Spleen (tissue), 13 donors: ENCODE measurements at places on chromosomes 12 and 14. TPM values are rescaled to one million over a fixed set of nuclear protein-coding genes. Genes with fewer than 3 reads are reported as not detected.

- DNase-seq = peak; percentile 95
Observed at GRCh38 chr12:56258068-56258819, at the start of gene ANKRD52. TSS of gene ANKRD52 (minus strand) at chr12:56258384. CDS start at chr12:56258269, 115 bp downstream.

- no peak for DNase-seq
Observed at GRCh38 chr12:107822356-107822755, 47.9 kb downstream of the ASCL4 start.

GRCh38 chr14:74486164-74486563 lies 6.9 kb downstream of the NPC2 start:
- DNase-seq = no peak

DNA sequence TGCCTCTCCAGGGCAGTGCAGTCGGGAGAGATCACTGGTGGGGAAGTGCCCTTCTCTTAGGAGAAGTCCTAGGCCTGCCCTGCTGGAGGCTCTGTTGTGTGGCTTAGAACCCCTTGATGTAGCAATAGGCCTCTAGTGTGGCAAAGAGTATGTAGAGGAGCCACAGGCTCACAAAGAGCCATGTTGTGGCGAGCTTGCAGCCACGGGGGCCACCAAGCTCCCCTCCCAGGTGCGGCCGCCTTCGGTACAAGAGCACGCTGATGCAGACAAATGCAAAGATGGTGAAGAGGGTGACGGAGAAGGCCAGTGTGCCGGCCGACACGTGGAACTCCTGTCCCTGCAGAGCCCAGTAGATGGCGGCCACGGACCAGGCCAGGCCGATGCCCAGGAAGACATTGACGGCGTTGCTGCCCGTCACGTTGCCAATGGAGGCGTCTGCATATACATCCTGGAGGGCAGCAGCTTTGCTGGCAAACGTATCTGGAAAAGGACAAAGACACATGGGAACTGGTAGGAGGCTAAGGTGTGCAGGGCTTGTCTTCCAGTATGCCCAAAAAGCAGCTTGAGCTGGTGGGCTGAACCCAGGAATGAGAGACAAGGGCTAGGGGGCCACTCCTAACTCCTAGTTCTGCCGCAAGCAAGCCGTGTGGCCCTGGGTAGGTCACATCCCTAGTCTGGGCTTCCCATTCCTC lies 142.8 kb downstream of the SLC8A3 start:
- no peak for DNase-seq

Gene KLRG1
- 15.7 TPM for total RNA-seq

GRCh38 chr14:90416720-90417119 lies 19.9 kb downstream of the CALM1 start:
- no peak for DNase-seq

DNA sequence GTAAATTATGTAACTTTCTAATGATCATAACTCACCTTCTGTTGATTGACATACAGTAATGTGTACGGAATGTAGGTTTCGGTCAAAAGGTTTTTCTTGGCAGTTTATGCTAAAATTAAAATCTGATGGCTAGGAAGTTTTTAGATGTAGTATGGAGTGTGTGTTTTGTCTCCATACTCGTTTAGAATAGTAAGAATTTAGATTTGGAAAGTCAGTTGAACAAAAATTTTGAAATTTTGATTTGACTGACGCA lies 859 bp downstream of the PALS1 start:
- no peak for DNase-seq

GRCh38 chr14:63513756-63514155 lies 29.4 kb downstream of the PPP2R5E start:
- DNase-seq = no peak

DNA sequence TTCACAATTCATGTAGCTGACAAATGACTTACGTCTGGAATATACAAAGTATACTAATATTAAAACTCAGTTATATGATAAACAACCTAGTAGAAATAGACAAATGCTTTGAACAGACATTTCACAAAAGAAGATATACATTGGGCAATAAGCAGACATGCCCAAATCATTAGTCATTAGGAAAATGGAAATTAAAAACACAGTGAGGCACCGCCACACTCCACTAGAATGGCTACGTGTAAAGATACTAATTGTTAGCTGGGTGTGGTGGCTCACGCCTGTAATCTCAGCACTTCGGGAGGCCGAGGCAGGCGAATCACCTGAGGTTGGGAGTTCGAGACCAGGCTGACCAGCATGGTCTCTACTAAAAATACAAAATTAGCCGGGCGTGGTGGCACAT lies 248.9 kb upstream of the TMEM132C start:
- DNase-seq = no peak

GRCh38 chr12:122449317-122449716 lies 26.8 kb upstream of the CLIP1 start:
- no peak for DNase-seq

DNA sequence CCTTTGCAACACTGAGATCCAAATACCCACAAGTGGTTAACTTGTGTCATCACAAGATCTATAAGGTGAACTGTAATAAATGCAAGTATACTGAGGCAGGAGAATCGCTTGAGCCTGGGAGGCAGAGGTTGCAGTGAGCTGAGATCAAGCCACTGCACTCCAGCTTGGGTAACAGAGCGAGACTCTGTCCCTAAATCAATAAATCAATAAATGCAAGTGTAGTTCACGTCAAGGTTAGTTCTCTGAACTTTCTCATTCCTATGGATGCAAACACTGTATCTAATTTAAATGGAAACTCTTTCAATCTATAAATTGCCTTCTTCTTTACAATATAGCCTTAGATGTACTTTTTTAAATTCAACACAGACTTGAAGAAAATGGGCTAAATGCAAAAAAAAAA lies 3.2 kb downstream of the MAGOHB start:
- no peak for DNase-seq

- DNase-seq = no peak
Observed at GRCh38 chr14:95701846-95702221, 12.1 kb downstream of the TCL1A start.

DNA sequence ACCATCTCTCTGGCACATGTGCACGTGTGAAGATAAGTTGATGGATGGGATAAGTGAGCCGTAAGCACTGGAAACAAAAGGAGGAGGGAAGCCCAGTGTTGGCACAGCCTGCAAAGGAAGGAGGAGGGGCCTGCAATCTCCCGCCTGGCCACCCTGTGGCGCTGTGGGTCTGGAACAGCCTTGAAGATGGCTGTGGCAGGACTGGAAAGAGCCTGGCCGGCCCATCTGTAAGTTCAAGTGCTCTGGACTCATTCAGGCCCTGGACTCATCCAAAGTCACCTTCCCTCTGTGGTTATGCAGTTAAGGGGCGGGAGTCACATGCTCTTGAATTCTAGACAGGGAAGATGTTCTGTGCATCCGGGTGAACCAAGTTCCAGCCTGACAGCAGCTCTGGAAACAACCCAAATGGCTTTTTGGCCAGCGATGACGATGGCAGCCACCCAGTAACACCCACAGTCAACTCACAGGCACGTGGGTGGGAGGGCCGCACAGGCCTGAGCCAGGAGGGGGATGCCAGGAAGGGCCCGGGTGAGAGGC lies 50.4 kb downstream of the CHGA start:
- DNase-seq = peak; percentile 83

DNA sequence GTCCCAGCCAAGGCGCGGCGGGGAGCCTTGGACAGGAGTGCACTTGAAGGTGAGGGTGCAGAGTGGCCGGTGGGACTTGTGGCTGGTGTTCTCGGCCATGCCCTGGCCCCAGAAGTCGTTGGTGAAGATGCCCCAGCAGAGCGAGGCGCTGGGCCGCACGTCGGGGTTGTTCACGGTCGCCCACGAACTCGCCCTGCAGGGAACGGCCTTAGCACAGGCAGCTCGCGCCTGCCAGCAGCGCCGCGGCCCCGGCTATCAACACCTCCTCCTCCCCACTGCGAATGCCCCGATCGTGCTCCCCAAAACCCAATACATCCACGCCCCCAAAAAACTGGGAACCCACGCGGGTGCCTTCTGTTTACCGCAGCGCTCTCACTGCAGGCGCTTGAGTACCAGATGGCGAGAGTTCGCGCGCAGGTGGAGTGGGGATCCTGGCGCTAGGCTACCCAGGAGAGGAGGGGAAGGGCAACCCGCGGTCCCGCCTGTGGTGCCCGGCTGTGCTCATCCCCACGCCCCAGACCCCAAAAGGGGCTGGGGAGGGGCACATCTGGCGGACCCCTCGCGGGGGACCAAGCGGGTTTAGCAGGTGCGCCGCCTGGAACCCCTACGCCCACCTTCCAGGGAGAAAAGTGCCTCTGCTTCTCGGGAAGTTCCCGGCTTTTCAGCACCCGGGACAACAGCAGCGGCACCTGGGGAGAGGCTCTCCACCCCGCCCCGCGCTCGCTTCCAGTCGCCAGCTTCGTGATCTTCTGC lies 386.3 kb upstream of the TMTC1 start:
- DNase-seq = no peak

GRCh38 chr12:14225064-14225463 lies 140.4 kb upstream of the ATF7IP start:
- DNase-seq = no peak

Gene FAM90A1
- 0.14 TPM for total RNA-seq

DNA sequence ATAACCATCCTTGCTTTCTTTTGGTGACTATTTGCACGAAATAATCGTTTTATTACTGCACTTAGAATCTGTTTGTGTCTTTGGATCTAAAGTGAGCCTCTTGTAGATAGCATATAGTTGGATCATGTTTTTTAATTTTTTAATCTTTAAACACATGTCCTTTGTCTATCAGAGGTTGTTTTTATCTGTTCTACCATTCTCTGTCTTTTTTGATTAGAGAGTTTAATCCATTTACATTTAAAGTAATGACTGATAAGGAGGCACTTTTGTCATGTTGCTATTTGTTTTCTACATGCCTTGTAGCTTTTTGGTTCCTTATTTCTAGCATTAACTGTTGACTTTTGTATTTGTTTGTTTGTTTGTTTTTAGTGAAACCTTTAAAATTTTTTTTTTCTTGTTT lies 506.2 kb upstream of the RGS6 start:
- DNase-seq = no peak

- DNase-seq = no peak
Observed at GRCh38 chr12:51823875-51824565, 24.5 kb downstream of the FIGNL2 start.

- peak; percentile 83 for DNase-seq
Observed at GRCh38 chr12:6550294-6551062, 5.4 kb downstream of the IFFO1 start.

- no peak for DNase-seq
Observed at GRCh38 chr14:98175436-98175835, 1096.6 kb downstream of the BCL11B start.

Gene OR6C2
- total RNA-seq = not detected

DNA sequence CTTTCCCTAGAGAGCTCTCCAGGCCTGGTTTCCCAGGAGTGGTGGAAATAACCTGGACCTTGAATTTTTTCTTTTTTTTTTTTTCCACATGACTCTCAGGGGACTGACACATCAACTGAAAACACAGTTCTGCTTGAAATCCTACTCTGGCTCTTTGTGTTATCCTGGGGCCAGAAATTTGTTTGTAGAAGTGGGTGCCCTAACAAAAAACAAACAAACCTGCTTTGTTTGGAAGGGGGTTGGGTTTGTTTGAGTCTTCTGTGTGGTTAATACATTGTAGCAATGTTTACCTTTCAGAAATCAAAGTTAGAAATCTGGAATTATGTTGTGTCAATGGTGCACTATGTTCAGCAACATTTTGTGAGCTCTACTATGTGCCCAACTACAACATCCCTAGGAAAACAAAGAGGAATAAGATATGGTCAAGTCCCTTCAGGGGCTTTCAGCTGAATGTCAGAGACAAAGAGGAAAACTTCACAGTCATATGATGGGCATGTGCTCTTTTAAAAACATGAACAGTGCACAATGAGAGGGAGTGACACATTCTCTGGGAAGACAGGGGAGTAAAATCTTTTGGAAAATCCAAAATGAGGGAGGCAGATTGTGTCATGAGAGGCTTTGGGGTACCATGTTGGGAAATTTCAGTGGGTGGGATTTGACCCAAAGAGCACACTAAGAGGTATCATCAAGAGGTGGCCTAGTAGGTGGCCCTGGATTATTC lies 1.5 kb upstream of the IGF1 start:
- DNase-seq = no peak

Gene AACS
- total RNA-seq = 10.9 TPM

DNA sequence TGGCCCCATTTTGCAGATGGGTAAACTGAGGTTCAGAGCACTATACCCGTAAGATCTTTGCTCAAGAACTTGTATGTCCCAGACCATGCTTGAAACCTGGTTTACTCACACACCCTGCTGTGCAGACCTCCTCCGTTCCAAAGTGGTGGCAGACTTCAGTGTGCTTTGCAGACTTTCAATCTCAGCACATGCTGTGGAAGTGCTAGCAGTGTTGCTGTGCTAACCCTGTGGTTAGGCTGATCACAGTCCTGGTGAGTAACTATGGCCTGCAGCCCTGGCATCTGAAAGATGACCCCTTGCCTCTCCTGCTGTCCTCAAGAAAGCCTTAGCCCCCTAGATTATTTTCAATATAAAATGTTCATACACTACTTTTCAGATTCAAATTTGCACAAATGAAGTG lies 450.6 kb downstream of the DPF3 start:
- DNase-seq = no peak

GRCh38 chr12:130818635-130819576 lies 20.1 kb downstream of the STX2 start:
- DNase-seq = peak; percentile 94

Gene RASSF8
- total RNA-seq = 9.4 TPM

DNA sequence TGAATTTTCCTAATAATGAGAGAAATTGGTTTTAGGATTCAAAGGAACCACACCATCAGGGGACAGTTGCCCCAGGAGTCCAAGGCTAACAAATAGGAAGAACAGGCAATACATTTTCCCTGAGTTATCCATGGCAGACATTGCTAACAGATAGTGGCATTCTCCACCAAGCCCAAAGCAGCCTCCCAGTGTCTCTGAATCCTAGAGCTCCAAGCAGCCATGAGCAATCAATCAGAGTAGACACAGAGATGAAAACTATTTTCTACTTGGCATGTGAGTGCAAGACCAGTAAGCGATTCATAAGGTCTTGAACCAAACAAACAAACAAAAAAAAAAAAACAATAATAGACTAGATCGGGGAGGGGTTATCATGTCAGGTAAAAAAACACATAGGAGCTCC lies 515.7 kb downstream of the MED13L start:
- DNase-seq = no peak

- no peak for DNase-seq
Observed at GRCh38 chr12:102659200-102659911, 179.0 kb upstream of the IGF1 start.

DNA sequence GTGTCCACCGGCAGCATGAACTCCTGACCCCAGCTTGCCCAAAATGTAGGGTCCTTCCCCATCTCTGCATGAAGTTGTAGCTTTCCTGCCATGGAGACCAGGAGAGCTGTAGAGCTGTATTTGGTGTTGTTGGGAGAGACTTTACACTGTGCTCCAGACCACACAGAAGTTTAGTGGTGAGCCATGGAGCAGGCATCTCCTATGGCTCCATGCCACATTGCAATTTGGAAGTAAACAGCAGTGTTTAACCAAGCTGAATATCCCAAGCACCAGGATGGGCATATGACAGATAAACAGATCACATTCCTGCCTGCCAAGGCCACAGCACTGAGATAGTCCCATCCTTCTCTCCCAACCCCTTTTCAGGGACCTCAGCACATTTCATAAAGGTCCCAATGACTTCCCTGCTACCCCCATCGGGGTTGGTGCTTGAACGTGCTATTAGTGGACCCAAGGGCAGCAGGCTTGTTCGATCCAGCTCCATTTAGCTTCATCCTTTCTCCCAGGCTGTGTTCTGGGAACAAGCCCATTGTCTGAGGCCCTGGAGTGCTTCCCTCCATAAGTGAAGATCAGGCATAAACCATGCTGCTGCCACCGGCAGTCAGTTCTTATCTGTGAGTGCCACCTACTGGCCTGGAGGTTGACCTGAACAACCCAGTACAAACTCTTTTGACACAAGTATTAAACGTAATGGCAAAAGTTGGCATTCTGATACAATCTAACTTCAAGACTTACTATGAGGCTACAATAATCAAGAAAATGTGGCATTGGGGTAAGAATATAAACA lies 172.3 kb upstream of the ATXN7L3B start:
- DNase-seq = no peak

Gene CBLN3
- 4.7 TPM for total RNA-seq
